Activated CD4-positive, alpha-beta T cell treated with anti-CD3 and anti-CD28 coated beads, Interleukin-2, amount 50 U/mL, for 1 hour (primary cell): ENCODE measurements at places on chromosomes 7 and 10.

GRCh38 chr7:71735961-71736556 lies 604.1 kb downstream of the GALNT17 start:
- DNase-seq: peak; percentile 24

- DNase-seq: no peak
Measured at GRCh38 chr7:120874722-120875121, 16.8 kb upstream of the TSPAN12 start.

- no peak for DNase-seq
Measured at GRCh38 chr10:9824631-9825071, 1193.0 kb upstream of the CELF2 start.

DNA sequence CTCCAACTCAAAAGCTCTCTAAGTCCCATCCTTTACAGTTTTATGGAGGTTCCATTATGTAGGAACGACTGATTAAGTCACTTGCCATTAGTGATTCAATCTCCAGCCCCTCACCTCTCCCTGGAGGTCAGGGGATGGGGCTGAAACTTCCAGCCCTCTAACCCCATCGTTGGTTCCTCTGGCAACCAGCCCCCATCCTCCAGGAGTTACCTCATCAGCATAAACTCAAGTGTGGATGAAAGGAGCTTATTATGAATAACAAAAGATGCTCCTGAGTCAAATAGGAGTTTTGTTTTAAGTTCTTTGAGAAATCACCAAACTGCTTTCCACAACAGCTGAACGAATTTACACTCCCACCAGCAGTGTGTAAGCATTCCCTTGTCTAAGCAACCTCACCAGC lies 494.3 kb upstream of the AUTS2 start:
- DNase-seq: no peak

DNA sequence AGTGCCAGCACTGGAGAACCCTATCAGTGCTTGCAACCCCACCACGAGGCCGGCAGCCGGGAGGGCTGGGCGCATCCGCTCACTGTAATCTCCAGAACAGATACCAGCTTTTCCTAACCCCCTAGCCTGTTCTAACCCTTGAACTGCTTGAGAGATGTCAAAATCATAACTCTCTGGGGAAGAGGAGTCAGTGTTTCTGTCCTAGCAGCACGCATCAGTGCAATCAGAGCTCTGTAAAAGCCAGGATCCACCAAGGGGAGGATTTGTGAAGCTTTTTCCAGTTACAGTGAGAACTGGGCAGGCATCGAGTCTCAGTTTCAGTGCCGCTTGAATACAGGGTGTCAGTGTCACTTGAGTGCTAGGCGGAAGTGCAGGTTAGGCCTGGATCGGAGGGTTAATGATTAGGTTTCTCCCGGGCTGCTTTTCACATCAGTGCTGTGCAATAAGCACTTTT lies 104.5 kb upstream of the INSYN2A start:
- no peak for DNase-seq

- DNase-seq: no peak
Measured at GRCh38 chr10:79176052-79176501, 107.3 kb downstream of the ZMIZ1 start.
